SJSA1 (cell line): ENCODE measurements at places on chromosomes 1 and 21. TPM values are rescaled to one million over a fixed set of nuclear protein-coding genes. Genes with fewer than 3 reads are reported as not detected.

Gene PRAMEF12
- total RNA-seq = not detected in 2 replicates

Gene GPA33
- total RNA-seq = not detected in 2 replicates

Gene TLR5
- 1.7 and 2.4 TPM in 2 replicates for total RNA-seq

- DNase-seq = no peak
Observed at GRCh38 chr1:171468120-171468750, 17.1 kb upstream of the PRRC2C start.

GRCh38 chr1:78229344-78229743 is 183.6 kb downstream of the GIPC2 start:
- no peak for DNase-seq

DNA sequence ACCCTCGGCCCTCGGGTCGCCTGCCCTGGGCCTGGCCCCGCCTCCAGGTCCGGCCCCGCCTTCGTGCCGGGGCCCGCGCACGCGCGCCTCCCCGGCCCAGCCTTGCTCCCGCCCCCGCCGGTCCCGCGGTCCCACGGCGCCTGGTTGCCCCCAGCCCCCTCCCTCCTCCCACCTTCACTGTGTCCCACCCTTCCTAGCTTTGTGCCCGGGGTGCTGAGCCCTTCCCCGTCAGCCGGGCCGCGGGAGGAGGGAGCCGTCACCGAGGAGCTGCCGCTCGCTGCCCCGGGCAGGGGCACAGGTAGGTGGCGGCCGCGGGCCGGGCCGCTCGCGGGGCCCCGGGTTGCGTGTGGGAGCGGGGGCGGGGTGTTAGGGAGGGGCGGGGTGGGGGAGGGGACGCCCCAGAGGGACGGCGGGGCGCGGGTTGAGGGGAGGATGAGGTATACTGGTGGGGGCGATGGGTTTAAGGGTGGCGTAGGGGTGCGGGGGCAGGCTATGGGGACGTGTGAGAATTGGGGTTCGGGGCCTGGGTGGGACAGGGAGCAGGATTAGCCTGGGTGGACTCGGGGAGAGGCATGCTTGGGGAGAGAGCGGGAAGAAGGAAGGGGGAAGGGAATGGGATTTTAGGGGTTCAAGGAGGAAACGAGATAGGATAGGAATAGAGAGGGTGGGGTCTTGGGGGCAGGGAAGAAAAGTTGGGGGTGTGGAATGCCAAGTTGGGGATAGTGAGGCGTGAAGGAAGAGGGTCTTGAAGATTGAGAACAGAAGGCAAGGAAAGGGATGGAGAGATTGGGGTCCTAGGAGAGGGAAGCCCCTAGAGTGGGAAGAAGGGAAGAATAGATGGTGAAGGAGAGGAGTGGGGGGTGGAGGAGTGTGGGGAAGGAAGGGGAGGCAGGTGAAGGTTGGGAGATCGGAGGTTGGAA is at the start of gene LRRC42:
Gene LRRC42, plus strand, starts transcription at position 99 of the 920 bp plus-strand sequence. CDS start 5,650 bp downstream, outside the sequence.
- no peak for DNase-seq

DNA sequence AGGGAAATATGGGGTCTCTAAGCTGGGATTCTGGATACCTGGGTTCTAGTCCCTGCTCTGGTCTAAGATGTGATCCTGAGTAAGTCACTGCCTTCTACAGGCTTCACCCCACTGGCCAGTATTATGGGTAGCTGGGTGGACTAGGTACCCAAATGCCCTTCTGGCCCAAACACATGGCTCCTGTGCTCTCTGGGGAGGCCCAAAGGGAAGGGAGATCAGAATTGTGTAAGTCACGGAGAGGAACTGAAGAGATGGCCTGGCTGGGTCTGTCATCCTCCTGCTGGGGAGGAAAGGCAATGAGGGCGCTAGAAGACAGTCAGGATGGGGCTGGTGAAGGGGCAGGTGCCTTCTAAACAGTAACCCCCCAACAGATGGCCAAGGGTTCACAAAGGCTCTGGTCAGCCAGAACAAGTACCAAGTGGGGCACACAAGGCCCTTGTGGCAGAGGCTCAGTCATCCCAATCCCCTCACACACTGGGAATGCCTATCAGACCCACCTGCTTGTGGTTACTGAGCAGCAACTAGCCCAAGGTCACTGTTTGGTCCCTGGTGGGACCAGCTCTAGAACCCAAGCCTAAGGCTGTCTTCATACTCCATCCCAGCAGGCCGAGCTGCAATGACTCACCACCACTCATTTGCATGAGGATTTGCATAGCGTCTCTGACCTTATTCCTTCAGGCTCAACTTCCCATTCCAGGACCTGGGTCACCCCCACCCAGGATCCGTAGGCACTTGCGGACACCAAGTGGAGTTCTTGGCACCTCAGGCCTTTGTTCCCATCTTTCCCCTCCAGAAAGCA is 9.2 kb downstream of the MEF2D start:
- no peak for DNase-seq

GRCh38 chr1:119914071-119914470 is 17.8 kb upstream of the ADAM30 start:
- no peak for DNase-seq

DNA sequence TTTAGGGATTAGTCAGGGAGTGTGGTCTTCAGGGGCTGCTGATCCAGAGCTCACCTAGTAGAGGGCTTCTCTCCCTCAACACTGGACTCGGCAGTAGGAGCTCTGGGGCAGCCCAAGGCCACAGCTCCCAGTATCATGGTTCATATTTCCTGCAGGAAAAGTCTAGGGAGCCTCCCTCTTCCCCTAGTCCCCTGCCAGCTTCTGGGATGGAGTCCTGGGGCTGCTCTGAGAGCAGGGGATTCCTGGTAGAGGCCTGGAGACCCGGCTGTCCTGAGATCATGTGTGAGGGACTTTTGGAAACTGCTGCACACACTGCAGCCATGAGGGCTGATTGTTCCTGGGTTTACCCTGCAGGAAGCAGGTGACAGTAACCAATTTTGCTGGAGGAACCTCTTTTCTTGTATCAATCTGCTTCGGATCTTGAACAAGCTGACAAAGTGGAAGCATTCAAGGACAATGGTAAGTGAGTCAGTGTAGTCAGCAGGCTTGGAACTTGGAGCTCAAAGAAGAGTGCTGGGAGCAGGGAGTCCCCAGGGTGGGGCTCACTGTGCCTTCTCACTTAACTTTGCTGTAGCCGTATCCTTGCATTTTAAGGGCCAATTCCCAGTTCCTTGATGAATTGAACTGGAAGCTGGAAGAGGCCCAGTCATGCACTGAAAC is 16.3 kb downstream of the STRIP1 start:
- DNase-seq = no peak

DNA sequence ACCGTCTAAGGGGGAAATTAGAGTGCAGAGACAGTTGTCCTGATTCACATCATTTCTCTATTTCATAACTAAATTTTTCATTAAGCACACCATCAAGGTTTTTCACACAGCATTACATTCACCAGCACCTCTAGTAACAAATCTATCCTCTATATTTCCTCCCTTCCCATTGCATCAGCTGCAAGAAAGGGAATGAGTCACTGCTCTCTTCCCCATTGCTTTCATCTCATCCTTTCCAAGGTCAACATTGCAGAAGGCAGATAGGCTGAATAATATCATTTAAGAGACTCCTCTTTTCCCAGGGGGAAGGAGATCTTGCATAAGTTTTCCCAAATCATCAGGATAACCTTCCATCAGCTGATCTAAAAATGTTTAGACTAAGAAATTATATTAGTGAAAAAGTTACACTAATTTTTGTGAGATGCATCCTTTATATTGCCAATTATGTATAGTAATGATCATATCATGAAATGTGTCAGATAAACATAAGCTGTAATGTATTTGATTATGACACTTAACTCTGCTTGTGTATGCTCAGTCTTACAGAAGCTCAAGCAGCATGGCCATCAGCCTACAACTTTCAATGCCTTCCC is 4.3 kb downstream of the INTS7 start:
- DNase-seq = no peak

DNA sequence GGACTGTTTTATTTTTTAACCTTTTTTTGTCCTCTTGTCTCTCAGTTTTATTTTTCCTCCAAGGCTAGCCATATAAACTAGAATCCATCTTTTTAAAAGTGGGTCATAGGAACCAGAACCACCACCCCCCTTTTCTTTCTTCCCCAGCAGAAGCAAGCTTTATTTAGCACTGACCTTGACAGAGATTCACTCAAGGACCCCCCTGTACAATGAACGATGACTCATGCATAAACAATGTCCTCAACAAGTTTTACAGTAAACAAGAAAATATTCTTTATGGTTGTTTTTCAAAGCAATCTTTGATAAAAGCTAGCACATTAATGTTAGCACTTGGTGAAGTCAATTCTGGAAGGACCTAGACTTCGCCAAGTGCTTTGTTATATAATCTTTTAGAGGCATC is 14.1 kb downstream of the PKN2 start:
- DNase-seq = peak; percentile 80

DNA sequence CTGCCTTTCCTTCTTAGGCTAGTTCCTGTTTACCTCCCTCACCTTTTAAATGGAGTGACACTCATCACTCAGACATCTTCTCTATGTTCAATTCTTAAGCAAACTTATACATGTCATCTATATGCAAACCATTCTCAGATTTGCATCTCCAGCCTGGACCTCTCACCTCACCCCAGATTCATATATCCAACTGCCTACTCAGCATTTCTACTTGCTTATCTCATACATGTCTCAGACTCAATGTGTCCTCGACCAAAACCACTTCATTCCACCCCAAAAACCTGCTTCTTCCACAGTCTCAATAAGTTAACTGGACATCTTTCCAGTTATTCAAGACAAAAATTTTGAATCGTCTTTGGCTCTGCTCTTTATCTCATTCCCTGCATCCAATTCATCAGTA is 62.6 kb downstream of the ERICH3 start:
- no peak for DNase-seq

DNA sequence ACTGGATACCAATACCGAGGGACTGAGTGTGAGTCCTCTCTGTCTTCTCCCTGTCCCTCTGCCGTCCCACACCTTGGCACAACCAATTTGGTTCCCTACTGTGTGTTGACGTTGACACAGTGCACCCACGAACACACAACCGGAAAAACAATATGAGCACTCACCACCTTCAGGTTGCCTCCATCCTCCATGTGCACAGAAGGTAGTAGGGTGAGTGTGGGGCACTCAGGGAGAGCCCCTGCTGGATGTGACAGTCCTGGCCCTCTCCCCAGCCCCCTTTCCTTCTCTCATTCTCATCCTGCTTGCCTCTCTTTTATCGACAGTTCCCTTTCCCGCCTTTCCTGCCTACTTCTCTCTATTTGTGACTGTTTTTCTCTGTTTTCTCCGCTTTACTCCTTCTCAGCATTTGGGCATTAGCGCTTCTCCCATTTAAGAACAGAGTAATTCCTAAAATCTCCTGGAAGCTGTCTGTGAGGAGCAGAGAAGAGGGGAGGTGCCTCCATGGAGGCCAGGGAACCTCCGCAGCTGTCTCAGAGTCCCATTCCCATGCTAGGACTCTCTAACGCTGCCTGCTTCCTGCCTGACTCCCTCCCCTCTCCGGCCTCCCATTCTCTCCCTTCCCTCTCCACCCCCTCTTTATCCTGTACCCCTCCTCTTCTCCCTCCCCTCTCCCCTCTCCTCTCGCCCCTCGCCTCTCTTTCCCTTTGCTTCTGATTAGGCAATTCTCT is 16.4 kb downstream of the CADM3 start:
- DNase-seq = no peak

DNA sequence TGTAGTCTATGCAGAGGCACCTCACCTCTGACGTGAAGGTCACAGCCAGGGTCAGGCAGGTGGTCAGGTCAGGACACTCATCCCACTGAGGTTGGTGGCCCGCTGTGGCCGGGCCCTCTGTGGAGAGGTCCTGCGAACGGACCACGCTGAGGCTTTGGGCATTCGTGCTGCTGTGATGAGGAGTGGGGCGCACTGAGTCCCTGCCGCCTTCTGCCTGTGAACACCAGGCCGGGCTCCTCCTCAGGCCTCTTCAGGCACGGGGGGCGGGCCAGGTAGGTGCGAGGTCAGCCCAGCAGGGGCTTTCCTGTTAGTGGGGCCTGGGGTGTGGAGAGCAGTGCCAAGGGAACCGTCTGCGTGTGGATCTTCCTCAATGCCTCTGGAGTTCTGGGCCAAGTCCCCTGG is 39.0 kb downstream of the COQ8A start:
- DNase-seq = no peak

- DNase-seq = no peak
Observed at GRCh38 chr1:52328615-52329014, 37.4 kb downstream of the CC2D1B start.

- DNase-seq = no peak
Observed at GRCh38 chr1:223727541-223727940, 15.2 kb downstream of the CAPN2 start.

- DNase-seq = peak; percentile 17
Observed at GRCh38 chr1:169601096-169601881, 15.0 kb upstream of the F5 start.

DNA sequence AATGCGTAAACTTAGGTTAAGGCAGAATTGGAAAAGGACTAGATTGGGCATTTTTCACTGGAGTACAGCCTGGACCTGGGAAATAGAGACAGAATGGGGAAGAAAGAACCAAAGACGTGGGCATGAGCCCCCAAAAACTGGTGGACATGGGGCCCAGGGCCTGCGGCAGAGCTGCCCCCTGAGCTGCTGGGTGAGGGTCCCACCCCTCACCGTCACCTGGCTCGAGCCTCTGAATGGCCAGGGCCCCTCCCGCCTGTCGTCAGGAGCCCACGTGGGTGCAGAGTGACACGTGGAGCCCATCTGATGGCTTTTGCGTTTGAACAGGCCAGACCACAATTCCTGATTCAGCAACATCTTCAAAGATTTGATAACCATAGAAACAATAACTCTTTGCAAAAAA is 360.9 kb upstream of the VAMP3 start:
- DNase-seq = no peak

Gene TRIM67
- 0.47 and 0.61 TPM in 2 replicates for total RNA-seq

GRCh38 chr1:93980320-93981273 is 71.4 kb upstream of the GCLM start:
- DNase-seq = no peak

DNA sequence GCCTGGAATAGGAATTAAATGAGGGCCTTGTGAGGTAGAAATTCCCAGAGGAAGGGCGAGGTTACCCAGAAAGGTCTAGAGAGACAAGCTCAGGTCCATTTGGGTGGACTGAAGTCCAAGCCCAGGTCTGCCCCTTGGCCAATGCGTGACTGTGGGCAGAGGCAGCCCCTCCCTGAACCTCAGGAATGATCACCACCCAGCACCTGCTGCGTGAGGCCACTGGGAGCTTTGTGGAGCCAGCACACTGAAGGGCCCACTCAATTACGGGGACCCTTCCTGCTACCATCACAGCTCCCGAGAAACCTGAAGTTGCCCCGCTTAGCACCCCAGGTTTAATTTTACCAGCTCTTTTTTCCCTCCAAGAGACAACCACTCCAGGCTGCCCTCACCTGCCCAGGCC is 6.5 kb upstream of the MATN1 start:
- no peak for DNase-seq

Gene FBLIM1
- total RNA-seq = 66.6 and 151 TPM in 2 replicates
